Esophagus muscularis mucosa (tissue), 4 donors: ENCODE measurements at places on chromosomes 7 and 10. TPM values are rescaled to one million over a fixed set of nuclear protein-coding genes. Genes with fewer than 3 reads are reported as not detected.

GRCh38 chr10:117751259-117751658 is 208.7 kb downstream of the EMX2 start:
- peak; percentile 83 for DNase-seq

GRCh38 chr10:86918022-86918471 is 39.4 kb downstream of the MMRN2 start:
- peak; percentile 47 for DNase-seq

The TWIST1 gene
- total RNA-seq, result 18.3 TPM

The POLL gene
- 24.9 TPM for total RNA-seq

The CYP26A1 gene
- not detected for total RNA-seq
